Astrocyte (in vitro differentiated cells and primary cell): ENCODE measurements at places on chromosomes 5 and 9.

DNA sequence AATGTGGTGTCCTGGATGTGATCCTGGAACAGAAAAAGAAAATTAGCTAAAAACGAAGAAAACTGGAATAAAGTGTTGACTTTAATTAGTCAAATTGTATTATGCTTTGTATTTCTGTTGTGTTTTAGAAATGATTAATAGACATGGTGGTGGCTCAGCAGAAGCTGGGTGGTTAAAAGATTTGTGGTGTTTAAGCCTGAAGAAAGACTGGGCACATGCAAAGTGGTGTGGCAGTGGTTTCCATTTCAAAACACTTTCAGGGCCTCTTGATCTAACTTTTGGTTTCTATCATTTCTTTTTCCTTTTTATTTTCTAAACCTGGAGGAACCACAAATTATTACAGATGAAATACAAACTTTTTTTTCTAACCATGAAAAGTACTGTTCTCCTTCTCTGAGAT, 44.1 kb downstream of the ADGRV1 start:
- no peak for DNase-seq

DNA sequence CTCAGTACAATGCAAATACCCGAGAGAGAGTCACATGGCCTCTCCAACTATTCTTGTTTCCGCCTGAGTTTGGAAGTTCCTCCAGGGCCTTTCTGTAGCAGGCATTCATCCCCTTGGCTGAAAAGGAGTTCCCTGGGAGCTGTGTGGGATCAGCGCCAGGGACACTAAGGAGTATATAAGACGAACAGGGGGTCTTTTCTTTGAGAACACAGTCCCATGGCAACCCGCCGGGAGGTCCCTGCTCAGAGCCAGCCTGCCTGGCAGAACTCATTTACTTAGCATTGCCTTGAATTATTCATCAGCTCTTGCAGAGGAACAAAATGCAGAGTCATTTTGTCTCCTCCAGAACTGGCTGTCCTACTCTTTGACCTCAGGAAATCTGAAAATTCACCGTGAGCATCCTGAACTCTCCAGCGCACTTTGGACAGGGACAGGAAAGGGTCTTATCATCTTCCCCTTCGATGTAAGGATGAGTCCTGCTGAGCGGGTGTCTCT, 120.4 kb upstream of the OSMR start:
- DNase-seq = no peak

DNA sequence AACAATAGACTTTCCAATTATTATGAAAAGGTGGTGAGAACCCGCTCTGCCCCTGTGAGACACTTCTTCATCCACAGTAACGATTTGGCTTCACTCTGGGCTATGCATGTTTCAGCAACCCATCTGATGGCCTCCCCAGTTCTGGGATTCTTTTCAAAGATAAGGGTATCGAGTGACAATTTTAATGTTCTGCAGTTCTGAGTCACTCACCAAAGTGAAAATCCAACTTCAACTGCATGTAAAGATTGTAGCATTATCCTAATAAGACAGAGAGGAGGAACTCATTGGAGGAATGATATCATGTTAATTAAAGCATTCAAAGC, 1078.3 kb upstream of the SEMA6A start:
- no peak for DNase-seq

DNA sequence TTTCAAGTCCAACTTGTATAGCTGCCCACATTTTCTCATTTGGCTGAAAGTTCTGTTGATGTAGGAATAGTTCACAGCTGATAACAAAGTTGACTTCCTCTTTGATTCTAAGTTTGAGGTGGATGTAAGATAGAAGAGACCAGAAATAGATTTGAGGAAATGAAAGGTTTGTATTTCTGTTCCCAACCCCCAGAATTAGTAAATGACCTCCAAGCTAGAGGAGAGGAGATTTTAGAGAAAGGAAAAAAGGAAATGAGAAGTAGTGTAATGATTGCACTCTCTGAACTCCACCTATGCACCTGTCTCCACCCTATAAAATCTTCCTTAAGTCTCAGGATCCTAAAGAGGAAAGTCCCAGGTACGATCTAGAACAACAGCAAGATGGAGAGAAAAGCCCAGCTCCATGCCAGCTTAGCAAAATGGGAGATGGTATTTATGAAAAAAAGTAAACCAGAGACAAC, 130.4 kb upstream of the POC5 start:
- DNase-seq = no peak

- DNase-seq = no peak
Measured at GRCh38 chr9:93964685-93965084, 9.5 kb upstream of the BARX1 start.

DNA sequence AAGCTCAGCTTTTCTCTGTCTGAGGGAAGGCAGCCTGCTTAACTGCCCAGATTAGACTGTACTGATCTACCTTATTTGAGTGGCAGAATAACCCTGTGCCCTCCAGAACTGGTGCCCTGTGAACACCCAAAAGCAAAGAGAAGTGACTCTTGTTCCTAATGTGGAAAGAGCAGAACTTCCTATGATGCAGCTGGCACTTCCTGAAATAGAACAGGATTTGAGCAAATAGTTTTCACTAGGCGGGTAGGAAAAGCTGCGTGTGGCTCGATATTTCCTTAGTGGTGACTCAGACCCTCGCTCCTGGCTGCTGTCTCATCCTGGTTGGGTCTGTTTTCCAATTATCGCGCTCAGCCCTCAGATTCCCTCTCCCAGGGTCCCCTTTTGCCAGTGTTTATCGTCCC, 89.9 kb downstream of the SH3TC2 start:
- DNase-seq = peak; percentile 83

- no peak for DNase-seq
Measured at GRCh38 chr5:1315709-1316587, 21.1 kb upstream of the TERT start.

DNA sequence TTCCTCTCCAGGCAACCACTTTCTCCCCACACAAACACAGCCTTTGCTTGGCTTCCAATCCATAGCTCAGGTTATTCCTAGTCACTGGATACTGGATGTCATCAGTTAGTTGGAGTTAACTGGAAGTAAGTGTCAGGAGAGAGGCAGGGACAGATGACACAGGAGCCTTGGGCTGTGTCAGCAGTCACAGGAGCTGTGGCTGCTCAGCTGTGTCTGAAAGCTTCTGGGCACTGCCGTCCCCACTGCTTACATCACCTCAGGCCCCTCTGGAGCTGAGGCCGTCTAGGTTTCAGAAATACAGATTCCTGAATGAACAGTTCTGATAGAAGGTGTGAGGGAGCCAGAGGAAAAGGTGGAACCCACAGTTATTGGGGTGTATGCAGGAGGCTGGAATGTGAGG, 17.3 kb upstream of the FAM240B start:
- DNase-seq = no peak

GRCh38 chr5:89292487-89292886, 409.5 kb upstream of the MEF2C start:
- no peak for DNase-seq

DNA sequence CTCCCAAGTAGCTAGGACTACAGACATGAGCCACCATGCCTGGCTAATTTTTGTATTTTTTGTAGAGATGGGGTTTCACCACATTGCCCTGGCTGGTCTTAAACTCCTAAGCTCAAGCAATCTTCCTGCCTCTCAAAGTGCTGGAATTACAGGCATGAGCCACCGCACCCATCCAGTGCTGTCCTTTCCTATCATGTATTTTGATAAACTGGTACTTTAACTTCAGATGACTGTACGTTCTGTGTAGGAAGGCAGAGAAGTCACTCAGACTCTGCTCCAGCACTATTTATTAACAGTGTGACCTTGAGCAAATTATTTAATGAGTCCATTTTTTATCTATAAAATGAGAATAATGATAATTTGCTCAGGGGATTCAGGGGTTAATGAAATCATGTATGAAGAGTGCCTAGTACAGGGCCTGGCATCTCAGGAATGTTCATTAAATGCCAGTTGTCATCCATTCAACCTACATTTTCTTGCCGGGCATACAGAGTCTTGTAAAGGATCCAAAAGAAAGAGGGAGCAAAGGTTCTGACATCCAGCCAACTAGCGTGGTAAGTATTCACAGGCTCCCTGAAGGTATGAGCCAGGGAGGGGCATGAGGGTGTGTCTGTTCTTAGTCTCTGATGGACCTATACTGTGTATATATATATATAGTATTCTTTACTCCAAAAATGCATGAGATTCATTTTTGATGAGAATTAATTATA, 201.9 kb downstream of the PBX3 start:
- no peak for DNase-seq

DNA sequence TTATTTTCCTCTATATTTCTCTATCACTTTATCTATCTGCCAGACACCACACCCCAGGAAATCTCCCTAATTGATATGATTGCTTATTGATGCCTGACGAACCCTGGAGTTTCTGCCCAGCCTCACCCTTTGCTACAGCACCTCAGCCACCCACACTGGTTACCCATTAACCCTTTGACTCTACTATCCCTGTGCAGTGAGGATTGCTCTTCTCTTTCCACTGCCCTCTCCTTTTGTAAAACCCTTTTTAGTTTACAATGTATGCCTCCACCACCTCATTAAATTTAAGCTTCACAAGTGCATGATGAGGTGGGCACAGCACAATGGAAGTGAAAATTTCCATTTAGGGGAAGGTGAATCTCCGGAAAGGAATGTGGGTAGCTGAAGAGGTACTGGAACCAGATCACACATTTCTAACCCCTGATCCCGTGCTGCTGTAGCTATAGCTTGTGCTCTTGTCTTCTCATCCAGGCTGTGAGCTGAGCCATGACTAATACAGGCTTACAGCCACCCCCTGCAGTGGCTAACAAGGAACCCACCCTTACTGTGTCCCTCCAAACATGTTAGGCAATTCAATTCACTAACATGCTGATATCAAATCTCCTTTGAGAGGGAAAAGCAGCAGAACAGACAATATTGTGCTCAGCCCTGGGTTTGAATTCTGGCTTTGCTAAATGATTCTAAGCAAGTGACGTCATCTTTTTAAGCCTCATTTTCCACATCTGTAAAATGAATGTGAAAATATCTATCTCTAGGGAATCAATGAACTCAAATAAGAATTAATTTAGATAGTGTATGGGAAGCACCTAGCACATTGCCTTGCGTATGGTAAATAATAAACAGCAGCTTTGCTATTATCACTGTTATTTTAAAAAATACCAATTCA, 186.9 kb upstream of the TRIM32 start:
- DNase-seq = peak; percentile 60

GRCh38 chr5:112973036-112973435, 3.6 kb upstream of the DCP2 start:
- DNase-seq = no peak

GRCh38 chr5:157263496-157264090, 2.3 kb upstream of the CYFIP2 start:
- DNase-seq = no peak
